ENCODE measurements at places on chromosomes 2 and 18.

DNA sequence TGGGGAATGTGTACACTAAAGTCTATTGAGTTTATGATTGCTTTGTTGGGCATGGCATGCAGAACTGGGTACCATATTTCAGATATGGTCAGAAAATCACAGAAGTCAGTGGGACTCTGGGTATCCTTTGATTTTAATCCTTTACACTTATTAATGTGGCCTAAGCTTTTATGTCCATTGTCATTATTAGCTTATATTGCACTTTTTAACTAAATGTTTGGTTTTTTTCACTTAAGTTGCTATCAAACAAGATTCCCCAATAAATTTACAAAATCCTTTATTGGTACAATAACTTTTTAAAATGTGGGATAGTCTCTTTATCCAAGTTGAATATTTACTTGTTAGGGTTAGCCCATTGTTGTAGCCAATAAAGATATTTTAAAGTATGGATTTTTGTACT, 234.1 kb upstream of the NRP2 start:
- no peak for DNase-seq

DNA sequence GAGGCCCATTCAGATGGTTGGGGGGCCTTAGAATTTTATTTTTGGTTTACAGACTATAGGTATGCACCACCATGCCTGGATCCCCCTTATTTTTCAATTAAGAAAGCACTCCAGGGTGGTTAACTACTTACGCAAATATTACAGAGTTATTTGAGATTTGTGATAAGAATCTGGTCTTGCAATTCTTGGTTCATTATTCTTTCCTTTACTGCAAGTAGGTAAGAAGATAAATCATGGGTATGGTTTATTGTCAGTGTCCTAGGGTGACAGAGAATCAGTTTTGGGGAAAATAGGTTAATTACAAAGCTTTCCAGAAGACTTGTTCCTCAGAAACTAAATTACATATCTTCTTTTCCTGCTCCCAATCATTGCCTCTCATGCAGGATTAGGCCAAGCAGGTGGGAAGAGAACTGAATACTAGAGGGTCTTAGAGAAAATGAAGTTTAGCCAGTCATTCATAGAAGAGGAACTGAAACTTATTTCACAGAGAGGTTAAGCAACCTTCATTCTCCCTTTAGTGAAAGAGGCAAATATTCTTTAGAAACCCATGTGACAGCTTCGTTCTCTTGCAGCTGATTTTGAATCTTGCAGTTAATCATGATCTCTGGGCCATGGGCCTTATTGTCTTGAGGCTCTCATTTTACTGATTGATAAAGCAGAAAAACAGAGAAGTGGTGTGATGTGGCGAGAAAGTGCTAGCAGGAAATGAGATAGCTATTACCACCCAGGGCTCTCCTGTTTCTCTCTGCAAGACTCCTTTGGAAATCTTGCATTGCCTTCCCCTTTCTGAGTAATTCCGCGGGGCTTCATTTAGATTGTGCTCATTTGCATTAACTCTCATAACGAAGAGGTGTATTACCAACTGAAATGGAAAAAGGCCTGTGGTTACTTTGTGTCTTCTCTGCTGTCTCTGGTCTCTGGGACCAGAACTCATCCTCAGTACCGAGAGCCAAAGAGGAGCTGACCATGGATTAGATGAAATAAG, 44.8 kb upstream of the ARHGAP25 start:
- no peak for DNase-seq

DNA sequence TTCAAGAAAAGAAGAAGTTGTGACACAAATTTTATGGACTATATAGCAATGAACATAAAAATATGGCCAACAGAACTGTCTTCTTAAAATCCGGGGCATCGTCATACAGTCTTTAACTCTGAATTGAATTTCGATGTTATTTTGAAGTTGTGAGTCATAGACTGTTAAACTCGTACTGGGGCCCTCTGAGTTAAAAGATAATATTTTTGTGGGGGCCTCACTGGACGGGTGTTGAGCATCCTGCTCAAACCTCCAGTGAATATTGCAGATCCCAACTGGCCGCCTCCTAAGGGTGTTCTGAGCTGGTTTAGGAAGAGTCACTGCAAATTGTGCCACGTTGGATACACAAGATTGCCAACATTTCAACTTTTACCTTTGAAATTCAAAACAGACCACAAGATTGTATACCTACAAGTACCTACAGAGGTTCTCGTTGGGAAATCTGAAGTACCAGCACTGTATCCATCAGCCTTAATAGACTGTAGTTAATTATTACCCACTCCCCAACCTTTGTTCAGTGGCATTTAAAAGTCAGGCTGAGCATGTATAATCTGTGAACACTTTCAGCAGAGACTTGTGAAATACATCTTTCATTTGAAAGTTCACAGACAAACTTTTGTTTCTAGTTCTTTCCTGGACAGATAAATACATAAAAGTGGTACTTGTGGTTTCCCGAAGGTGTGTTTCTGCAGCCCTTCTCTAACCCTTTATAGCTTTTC, 27.8 kb downstream of the KLHL23 start:
- peak; percentile 41 for DNase-seq

- no peak for DNase-seq
Observed at GRCh38 chr18:58682429-58683069, 11.3 kb downstream of the MALT1 start.

GRCh38 chr2:46270384-46270783, 26.8 kb upstream of the EPAS1 start:
- DNase-seq, result no peak

DNA sequence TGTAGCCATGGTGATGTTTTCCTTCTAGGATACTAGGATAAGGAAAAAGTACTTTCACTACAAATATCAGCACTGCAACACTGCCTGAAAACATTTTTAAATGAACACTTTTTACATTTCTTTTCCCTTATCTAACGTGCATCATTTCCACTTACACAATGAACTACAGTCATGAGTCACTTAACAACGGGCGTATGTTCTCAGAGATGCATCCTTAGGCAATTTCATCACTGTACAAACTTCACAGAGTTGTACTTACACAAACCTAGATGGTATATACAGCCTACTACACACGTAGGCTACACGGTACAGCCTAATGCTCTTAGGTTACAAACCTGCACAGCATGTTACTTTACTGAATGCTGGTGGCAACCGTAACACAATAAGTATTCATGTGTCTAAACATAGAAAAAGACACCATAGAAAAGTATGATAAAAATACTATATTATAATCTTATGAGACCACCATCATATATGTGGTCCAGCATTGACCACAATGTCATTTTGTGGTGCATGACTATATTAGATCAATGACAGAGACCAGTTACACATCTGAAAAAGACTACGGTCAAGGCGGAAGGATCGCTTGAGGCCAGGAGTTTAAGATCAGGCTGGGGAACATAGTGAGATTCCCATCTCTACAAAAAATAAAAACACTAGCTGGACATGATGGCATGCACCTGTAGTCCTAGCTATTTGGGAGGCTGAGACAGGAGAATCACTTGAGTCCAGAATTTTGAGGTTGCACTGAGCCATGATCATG, 39.8 kb downstream of the WDR33 start:
- DNase-seq, result no peak

DNA sequence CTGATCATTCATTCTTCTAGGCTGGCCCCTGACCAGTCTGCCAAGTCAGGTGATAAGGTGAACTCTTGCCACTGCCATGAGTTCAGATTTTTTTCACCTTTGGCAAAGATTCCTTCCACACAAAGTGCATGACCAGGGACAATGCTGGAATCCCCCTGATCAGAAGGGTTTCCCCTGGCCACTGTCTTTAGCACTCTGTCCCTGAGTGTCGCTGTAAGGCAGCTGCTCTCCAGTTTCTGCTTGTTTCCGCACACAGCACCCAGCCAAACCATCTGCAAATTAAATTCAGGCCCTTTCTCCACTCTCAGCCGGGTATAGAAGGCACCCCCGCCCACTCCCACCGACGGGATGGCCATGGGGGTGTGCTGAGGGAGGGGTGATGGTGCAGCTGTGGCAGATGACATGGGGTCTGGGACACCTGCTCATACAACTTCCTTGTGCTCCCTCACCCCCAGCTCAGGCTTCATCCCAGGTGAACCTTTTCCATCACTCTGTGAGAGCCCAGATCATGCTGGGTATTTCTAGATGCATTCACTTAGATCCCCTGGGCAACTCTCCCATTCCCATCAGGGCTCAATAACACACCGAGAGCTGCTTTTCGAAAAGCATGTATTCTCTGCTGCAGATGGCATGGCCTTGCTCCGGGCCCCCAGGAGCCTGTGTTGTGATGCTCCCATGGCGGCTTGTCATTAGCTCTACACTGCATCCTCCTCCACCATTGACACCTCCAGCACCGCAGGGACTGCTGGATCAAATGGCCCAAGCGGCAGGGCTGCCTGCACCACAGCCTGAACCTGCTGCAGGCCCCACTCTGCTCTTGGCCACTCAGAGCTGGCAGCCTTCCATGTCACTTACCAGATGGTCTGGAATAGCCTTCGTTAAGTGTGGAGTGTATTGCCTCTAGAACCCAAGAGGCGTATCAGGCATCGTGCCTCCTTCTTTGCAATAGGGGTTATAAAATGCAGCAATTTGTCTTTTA, 52.3 kb upstream of the ROCK2 start:
- DNase-seq, result no peak

DNA sequence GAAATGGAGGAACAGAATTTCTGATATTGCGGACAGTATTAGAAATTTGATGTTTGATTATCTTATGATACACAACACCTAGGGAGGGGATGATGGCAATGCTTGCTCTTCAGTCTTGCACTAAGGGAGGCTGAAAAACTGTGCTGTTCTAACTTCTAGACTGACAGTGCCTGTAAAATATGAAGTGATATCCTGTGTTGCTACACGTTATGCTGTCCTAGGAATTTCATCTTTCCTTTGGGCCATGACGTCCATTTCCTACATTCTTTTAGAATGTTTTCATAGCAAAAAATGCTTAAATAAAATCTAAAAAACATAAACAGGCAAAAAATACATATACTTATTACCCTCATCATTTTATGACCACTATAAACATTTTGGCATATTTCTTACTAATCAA, 55.3 kb downstream of the OSBPL1A start:
- no peak for DNase-seq

- DNase-seq, result no peak
Observed at GRCh38 chr2:237552908-237553307, 13.5 kb upstream of the PRLH start.

- DNase-seq, result no peak
Observed at GRCh38 chr2:156585457-156585856, 149.3 kb downstream of the GPD2 start.

- DNase-seq, result no peak
Observed at GRCh38 chr2:183291436-183291835, 167.2 kb downstream of the NUP35 start.

DNA sequence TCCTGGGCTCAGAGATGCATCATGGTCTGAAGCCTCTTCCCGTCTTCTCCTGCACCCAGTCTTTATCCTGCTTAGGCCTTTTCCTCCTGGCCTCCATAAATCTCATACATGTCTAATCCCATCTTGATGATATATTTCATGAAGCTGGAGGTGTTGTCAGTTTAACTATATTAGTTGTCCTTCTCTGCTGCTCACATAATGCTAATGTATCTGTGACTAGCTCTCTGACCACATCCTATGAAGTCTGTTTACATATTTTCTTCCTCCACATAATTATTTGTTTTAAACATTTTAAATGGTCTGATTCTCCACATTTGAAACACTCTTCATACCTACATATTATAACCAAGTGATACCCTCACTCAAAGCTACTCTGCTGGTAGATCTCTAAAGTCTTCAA, 315.2 kb upstream of the RND3 start:
- no peak for DNase-seq

- no peak for DNase-seq
Observed at GRCh38 chr2:235561450-235561849, 67.6 kb downstream of the AGAP1 start.

- DNase-seq, result no peak
Observed at GRCh38 chr2:160364364-160364763, 129.2 kb downstream of the RBMS1 start.

Measured in stimulated activated effector memory CD8-positive, alpha-beta T cell treated with anti-CD3 and anti-CD28 coated beads, Interleukin-12 subunit alpha, Interleukin-12 subunit beta, amount 100 ng/mL, for 72 hours (primary cell).